Astrocyte (in vitro differentiated cells and primary cell): ENCODE measurements at places on chromosomes 1 and 21. TPM values are rescaled to one million over a fixed set of nuclear protein-coding genes. Genes with fewer than 3 reads are reported as not detected.

DNA sequence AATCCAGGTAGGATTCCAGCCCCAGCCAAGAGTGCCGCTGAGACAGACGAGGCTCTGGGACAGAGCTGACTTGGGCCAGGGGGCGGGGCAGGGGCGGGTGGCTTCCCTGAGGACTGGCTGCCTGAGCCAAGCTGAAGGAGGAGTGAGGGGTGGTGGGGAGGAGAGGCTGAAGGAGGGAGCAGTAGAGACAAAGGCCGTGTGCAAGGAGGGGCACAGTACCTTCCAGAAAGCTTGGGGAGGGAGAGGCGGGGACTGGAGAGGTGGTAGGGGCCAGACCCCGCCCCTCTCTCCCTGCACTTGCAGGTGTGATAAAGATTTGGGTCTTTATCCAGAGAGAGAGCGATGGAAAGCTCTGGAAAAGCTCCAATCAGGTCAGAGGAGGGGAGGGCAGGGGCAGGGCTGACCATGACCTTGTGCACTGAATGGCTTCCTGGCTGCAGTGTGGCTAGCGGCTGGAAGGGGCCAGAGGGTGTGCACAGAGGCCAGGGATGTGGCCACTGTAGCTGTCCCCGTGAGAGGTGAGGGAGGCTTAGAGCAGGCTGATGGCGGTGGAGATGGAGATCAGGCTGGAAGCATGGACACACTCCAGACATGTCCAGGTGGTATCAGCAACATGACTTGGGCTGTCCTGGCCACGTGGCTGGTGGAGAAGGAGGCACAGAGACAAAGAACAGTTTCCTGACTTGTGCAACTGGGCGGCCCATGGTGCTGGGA is 6.7 kb upstream of the EPHA8 start:
- DNase-seq = no peak
- no peak overlapping the region for H3K4me3 ChIP-seq
- H3K4me1 ChIP-seq = no peaks in the 10 kb centered on the region
- H3K36me3 ChIP-seq = no peaks in the 10 kb centered on the region
- no peak overlapping the region for H3K27ac ChIP-seq
- peaks cover 49% of the 10 kb centered on the region for H3K27me3 ChIP-seq

DNA sequence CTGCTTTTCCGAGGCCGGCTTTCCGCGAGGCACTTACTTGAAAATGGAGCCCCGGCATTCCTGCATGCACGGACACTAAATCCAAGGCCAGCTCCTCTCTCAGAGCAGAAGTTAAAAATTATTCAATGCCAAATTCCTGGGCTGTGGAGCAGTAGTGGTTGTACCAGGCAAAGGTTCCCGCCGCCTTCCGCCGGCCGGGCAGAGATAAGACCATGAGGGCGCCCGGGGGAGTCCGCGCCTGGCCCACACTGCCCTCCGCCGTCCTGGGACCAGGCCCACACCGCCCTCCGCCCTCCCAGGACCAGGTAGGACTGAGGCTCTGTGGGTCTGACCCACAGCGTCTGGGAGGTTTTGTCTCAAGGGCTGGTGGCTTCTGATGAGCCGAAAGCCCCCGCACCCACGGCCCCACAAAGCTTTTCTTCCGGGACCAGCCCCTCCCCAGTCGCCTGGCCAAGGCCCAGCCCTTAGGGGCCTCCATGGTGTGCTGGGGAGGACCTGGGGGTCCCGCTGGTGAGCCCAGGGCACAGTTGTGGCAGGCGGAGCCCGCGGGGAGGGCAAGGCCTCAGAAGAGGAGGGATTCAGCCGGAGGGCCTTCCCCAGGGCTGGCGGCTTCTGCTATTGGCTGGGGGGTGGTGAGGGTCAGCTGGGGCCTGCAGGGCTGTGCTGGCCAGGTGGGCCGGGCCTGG is 12.7 kb upstream of the C1orf159 start:
- H3K4me1 ChIP-seq = no peaks in the 10 kb centered on the region
- no peak for DNase-seq
- no peak overlapping the region for H3K27ac ChIP-seq
- H3K27me3 ChIP-seq = no peaks in the 10 kb centered on the region

DNA sequence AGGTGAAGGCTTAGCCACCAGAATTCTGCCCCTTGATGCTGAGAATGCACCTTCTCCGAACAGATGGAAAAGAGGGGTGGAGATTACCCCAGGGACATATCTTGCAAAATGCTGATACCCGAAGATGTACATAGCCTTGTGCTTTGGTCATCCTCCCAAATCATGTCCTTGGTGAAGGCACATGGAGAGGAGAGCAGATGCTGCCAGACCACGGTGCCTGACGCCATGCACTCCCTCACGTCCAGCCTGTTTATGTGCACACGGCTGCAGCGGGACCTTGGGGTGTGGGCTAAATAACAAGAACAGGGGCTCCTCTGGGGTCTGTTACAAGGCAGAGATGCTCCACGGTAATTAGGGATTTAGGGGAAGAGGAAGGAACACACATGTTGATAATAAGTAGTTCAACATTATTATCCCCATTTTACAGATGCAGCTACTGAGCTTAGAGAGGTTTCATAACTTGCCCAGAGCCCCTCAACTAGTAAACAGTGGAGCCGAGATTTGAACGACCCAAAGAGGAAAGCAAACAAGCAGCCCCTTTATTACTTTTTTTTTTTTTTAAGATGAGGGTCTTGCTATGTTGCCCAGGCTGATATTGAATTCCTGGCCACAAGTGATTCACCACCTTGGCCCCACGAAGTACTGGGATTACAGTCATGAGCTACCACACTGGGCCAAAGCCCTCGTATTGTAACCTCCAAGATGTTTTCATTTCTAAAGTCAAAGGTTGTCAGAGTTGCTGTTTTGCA is 12.9 kb downstream of the EPHX1 start:
- DNase-seq = no peak
- no peak overlapping the region for H3K27ac ChIP-seq
- no peaks in the 10 kb centered on the region for H3K36me3 ChIP-seq
- H3K4me3 ChIP-seq = no peak overlapping the region
- no peaks in the 10 kb centered on the region for H3K27me3 ChIP-seq

GRCh38 chr1:87084244-87084836 is 169.9 kb downstream of the HS2ST1 start:
- H3K36me3 ChIP-seq = no peaks in the 10 kb centered on the region
- peak; percentile 25 for DNase-seq
- no peaks in the 10 kb centered on the region for H3K4me1 ChIP-seq
- no peak overlapping the region for H3K4me3 ChIP-seq
- H3K27ac ChIP-seq = no peak overlapping the region

- DNase-seq = no peak
- no peak overlapping the region for H3K4me3 ChIP-seq
- no peaks in the 10 kb centered on the region for H3K27me3 ChIP-seq
- H3K36me3 ChIP-seq = no peaks in the 10 kb centered on the region
- H3K27ac ChIP-seq = no peak overlapping the region
These were observed 36.9 kb downstream of the TLCD4 start for GRCh38 chr1:95154096-95154495.

DNA sequence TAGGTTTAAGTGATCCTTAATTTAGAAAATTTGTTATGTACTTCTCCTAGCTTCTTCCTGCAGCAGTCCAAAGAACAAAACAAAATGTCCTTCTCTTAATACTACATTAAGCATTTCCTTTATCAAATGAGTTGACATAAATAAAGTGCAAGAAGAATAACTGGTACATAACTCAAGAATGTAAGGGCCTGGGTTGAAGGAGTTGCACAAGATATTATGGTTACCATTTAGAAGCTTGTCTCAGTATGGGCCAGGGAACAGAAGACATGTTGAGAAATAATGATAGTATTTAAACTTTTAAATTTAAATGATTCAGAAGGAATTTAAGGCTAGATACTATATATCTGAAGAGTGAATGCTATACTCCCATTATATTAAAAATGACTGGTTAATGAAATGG is 23.5 kb downstream of the SUCO start:
- H3K36me3 ChIP-seq = peaks cover 5% of the 10 kb centered on the region
- DNase-seq = no peak
- no peaks in the 10 kb centered on the region for H3K27me3 ChIP-seq
- H3K4me3 ChIP-seq = no peak overlapping the region
- H3K27ac ChIP-seq = no peak overlapping the region

GRCh38 chr1:247638781-247639180 is 33.4 kb downstream of the OR2G3 start:
- no peak overlapping the region for H3K27ac ChIP-seq
- no peaks in the 10 kb centered on the region for H3K4me1 ChIP-seq
- no peaks in the 10 kb centered on the region for H3K36me3 ChIP-seq
- no peak overlapping the region for H3K4me3 ChIP-seq

- no peaks in the 10 kb centered on the region for H3K27me3 ChIP-seq
- H3K4me3 ChIP-seq = no peak overlapping the region
- H3K4me1 ChIP-seq = no peaks in the 10 kb centered on the region
- no peak for DNase-seq
These were observed 348.7 kb upstream of the NR5A2 start for GRCh38 chr1:199678771-199679170.

DNA sequence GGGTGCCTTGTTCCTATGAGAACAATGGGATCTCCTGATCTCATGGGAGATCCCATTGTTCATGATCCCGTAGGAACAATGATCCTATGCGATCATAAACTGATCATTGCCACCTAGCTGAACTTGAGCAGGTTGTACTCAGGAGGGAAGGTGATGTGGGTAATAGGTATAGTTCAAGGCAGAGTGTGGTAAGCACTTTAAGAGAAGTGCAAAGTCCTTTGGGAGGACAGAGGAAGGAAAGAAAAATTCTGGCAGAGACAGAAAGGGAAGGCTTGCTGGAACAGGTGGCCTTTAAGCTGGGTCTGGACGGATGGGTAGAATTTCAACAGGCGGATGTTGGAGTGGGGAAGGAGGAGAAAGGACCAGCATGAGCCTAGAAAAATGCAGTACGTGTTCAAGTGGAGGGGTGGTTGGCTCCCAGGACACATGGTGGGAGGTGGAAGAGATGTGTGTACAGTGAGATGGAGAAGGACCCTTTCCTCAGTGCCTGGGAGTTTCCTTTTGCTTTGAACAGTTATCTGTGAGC is 22.3 kb downstream of the GREM2 start:
- no peak overlapping the region for H3K27ac ChIP-seq
- no peaks in the 10 kb centered on the region for H3K36me3 ChIP-seq
- H3K27me3 ChIP-seq = no peaks in the 10 kb centered on the region

GRCh38 chr1:89807503-89807902 is 13.3 kb upstream of the LRRC8D start:
- peaks cover 10% of the 10 kb centered on the region for H3K4me1 ChIP-seq
- no peak for DNase-seq

DNA sequence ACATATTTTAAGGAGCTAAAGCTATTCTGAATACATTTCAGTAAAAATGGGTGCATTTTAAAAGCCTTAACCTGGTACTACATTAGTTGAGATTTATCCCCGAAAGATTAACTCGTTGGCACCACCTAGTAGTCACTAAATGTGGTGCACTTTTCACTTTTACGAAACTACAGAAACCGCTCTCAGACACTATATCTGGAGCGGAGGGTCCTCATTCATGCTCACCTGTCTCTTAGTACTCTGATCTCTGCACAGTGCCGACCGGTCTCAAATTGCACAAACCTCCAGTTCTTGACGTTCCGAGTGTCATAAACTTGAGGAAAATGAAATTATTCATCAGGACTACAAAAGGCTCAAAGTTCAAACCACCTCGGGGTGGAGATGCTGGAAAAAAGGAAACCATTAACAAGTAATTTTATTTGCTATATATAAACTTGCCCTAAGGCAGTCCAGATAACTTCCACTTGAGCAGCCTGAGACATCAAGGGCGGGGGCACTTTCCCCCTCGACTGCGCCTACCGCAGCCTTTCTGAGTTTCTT is 722 bp downstream of the LZIC start:
- DNase-seq = peak; percentile 42
- H3K4me3 ChIP-seq = peak overlapping the region; percentile 94
- H3K27ac ChIP-seq = peak overlapping the region; percentile 85
- H3K36me3 ChIP-seq = peaks cover 2% of the 10 kb centered on the region
- H3K4me1 ChIP-seq = no peaks in the 10 kb centered on the region

DNA sequence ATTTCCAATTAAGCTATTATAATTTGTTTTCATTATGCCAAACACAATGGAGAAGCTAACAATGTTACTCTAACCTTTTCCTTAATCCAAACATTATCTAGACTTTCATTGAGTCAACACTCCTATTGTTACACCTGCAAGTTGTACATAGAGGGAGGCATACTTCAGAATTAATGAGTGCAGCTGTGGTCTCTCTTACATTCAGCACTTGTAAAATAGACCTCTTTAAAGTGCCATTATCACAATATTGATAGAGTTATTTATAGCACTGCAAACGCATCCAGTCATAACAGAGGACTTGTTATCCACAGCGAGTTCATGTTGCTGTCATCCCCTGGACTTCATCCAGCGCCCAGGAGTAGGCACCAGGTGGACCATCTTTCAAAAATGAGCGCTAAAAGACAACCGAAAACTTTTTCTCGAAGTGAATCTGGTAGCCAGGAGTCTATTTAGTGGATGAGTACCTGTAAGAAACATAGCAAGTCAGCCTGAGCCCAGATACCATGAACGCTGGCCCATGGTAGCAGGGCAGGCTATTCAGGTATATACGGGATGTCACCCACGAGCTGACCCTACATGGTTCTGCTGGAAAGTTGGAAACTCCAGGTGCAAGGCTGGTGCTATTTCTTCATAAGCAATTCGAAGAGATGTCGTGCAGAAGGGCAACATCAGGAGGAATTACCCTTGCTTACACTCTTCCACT is 70.6 kb upstream of the NFIA start:
- H3K27me3 ChIP-seq = peaks cover 2% of the 10 kb centered on the region
- no peaks in the 10 kb centered on the region for H3K36me3 ChIP-seq
- H3K27ac ChIP-seq = no peak overlapping the region
- no peak overlapping the region for H3K4me3 ChIP-seq

DNA sequence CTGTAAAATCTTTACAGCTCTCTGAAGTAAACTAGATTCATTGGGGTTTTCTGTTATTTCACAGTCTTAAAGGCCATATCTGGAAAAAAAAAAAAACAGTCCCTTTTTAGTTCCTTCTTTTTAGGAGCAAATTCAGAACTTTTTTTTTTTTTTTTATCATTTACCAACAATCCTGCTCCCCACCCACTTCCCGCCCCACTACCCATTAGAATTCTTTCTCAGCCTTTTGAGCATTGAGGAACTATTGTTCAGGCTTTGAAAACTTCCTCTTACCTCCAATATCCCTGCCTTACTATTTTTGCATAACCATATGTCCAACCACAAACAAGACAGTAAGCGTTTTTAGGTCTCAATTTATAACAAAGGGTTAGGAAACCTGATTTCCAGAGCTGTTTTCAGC is 330.1 kb downstream of the PLPP3 start:
- no peak overlapping the region for H3K27ac ChIP-seq
- no peaks in the 10 kb centered on the region for H3K27me3 ChIP-seq
- no peaks in the 10 kb centered on the region for H3K4me1 ChIP-seq
- H3K36me3 ChIP-seq = no peaks in the 10 kb centered on the region
- DNase-seq = no peak

- no peaks in the 10 kb centered on the region for H3K27me3 ChIP-seq
- DNase-seq = no peak
- no peak overlapping the region for H3K27ac ChIP-seq
- H3K4me3 ChIP-seq = no peak overlapping the region
These were observed 51.9 kb downstream of the SPSB1 start for GRCh38 chr1:9344426-9345200.

The CYP4A11 gene
- total RNA-seq = not detected in 2 replicates

The BARHL2 gene
- total RNA-seq = not detected in 2 replicates

The CITED4 gene
- 4.8 and 7.1 TPM in 2 replicates for total RNA-seq

The CFHR3 gene
- total RNA-seq = not detected in 2 replicates

The TNFRSF1B gene
- 0.09 TPM in 1 of 2 replicates, not detected in the other for total RNA-seq

The EPHA2 gene
- total RNA-seq = 117 and 140 TPM in 2 replicates

The NKAIN1 gene
- total RNA-seq = 5.6 and 6.8 TPM in 2 replicates
